ELR (cell line): ENCODE measurements at places on chromosomes 3 and 15.
A peak's percentile ranks its signal among the peaks of the same experiment; 100 is the strongest.

- no peak for DNase-seq
Measured at GRCh38 chr15:40427188-40427587, 13.6 kb upstream of the BAHD1 start.

DNA sequence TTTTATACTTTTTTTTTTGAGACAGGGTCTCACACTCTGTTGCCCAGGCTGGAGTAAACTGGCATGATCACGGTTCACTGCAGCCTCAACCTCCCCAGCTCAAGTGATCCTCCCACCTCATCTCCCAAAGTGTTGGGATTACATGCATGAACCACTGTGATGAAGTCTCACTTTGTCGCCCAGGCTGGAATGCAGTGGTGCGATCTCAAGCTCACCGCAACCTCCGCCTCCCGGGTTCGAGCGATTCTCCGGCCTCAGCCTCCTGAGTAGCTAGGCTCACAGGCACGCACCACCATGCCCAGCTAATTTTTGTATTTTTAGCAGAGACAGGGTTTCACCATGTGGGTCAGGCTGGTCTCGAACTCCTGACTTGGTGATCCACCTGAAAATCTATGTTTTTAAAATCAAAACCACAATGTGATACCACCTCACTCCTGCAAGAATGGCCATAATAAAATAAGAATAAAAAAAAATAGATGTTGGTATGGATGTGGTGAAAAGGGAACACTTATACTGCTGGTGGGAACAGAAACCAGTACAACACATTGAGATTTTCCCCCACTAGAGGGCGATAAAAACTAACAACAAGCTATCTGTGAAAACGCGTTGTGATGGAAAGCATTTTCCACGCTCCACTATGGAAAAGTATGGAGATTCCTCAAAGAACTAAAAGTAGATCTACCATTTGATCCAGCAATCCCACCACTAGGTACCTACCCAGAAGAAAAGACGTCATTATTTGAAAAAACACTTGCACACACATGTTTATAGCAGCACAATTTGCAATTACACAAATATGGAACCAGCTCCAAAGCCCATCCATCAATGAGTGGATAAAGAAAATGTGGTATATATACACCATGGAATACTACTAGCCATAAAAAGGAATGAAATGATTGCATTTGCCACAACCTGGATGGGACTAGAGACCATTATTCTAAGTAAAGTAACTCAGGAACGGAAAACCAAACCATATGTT lies 26.8 kb upstream of the OCA2 start:
- peak; percentile 67 for DNase-seq

DNA sequence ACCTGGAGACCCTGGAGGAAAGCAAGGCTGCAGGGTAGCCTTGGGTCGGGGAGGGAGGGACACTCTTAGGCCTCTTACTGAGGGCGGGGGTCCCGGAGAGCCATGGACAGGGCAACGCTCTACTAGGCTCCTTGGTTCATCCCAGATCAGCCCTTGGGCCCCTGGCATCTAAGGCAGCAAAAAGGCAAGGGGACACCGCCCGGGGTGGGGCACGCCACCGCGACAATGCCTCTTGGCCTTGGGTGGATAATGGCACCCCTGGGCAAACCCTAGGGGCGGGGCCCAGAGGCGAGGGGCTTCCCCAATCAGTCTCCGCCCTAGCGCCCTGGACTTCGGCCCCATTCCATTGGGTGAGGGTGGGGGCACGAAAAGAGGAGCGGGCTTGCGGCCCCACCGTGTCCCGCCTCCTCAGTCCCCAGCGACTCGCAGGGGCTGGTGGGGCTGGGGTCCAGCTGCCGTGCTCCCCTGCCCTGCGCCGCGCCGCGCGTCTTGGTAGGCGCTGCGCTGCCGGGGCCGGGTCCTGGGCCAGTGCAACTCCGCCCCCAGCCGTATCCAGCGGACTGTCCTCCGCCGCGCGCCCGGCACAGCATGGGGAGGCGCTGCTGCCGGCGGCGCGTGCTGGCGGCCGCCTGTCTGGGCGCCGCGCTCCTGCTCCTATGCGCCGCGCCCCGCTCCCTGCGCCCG lies at the start of gene CHST13:
CHST13 (plus strand) TSS at position 411 of the 684 bp plus-strand sequence; CDS start at position 589, 178 bp downstream.
- peak; percentile 39 for DNase-seq

GRCh38 chr15:70486451-70487386 lies 276.6 kb downstream of the UACA start:
- peak; percentile 86 for DNase-seq

DNA sequence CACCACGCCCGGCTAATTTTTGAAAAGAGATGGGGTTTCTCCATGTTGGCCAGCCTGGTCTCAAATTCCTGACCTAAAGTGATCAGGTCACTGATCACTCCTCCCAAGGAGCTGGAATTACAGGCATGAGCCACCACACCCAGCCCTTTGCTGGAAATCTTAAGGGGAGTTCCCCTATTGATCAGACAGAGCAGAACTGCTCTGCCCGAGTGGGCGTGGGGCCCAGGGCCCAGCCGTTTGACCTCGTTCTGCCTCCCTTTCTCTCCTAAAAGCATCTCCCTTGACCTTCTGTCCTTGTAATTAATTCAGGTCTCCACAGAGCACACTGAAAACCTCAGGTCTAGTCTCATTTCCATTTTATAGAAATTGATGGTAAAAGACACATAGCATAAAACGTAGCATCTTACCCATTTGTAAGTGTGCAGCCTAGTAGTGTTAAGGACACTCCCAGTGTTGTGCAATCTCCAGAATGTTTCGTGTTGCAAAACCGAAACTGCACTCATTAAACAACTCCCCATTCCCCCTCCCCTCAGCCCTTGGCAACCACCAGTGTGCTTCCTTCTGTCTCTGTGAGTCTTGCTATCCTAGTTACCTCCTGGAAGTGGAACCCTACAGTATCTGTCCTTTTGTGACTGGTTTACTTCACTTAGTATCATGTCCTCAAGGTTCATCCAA lies 89.3 kb downstream of the SLCO3A1 start:
- DNase-seq: peak; percentile 6

DNA sequence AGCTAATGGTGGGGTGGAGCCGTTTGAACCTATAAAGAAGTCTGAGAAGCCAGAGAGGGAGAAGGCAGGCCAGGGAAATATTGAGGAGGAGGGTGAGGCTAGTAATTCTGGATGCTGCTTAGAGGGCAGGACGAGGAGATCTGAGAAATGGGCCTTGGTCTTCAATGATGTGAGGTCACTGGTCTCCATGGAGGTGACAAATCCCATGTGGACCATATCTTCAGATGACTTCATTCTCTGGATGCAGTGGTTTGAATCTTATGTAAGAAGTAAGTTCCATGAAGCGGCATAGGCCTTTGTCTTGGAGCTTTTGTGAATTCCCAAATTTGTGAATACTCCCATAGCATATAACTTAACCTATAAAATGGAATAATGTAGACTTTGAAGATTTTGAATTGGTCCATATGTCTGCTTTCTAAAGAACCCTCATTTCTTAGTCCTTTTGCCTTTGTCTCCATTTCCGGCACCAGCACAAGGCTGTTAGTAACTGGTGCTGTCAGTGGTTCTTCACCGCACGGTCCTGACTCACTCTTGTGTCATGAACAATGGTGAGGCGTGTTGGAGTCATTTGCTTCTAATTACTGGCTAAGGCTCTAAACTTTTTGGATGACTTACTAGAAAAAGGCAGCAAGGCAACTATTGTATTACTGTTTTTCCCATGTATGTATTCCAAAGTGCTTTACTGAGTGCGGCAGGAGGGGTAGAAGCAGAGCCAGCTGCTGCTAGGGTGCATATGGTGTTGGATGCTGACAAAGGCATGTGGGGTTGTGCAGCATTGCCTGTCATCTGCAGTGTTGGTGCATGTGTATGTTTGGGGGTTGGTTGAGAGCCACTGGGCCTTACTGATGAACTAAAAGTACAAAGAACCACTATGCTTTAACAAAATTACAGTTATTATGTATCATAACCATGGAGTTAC lies 279.3 kb upstream of the C2CD4B start:
- DNase-seq: peak; percentile 95

DNA sequence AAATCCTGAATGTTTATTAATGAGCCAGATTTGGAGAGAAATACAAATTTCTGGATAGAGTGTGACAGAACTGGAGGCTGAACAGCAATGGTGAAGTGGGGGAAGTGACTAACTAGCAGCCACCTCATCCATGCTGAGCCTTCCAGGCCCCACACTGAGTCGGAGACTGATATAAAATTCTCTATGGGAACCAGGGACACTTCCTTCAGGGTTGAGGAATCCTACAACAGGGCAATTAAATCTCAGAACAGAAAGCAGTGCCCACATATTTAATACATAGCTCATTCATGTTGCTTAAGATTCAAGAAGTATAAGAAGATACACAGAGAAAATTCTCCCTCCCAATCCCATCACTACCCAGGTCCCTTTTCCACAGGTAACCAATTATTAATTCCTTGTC lies 49.3 kb downstream of the HACD2 start:
- DNase-seq: peak; percentile 82

GRCh38 chr3:15815696-15816095 lies 17.9 kb upstream of the ANKRD28 start:
- peak; percentile 81 for DNase-seq

- peak; percentile 71 for DNase-seq
Measured at GRCh38 chr15:68994149-68994548, 20.3 kb upstream of the NOX5 start.

GRCh38 chr3:151084893-151085226 lies 604 bp upstream of the MED12L start:
- no peak for DNase-seq

- DNase-seq: no peak
Measured at GRCh38 chr3:169264711-169265110, 398.8 kb downstream of the MECOM start.

- no peak for DNase-seq
Measured at GRCh38 chr3:183354325-183354831, 74.0 kb downstream of the MCF2L2 start.

DNA sequence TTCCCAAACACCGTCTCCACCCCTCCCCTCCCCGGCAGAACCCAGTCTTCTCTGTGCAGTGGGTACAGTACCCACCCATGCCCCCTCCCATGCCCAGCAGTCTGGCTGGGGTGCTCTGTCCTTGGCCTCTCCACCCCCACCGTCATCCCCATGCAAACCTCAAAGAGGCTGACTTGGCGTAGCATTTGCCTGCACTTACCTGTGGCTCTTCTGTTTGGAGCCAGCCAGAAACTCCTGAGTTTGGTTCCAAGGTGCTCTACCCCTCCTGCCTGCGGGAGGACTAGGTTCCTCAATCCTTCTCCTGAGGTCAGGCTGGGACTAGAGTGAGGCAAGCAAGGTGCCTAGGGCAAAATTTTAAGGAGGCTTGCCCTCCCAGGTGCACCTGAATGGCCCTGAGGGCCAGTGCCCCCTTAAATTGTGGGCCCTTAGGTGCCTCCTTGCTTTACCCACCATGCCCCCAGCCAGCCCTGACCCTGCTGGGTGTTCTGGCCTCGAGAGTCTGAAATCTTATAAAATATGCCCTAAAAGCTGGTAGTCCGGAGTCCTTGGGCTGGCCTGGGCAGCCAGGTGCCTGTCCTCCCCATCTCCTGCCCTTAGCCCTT lies 47.1 kb upstream of the C15orf39 start:
- DNase-seq: no peak

DNA sequence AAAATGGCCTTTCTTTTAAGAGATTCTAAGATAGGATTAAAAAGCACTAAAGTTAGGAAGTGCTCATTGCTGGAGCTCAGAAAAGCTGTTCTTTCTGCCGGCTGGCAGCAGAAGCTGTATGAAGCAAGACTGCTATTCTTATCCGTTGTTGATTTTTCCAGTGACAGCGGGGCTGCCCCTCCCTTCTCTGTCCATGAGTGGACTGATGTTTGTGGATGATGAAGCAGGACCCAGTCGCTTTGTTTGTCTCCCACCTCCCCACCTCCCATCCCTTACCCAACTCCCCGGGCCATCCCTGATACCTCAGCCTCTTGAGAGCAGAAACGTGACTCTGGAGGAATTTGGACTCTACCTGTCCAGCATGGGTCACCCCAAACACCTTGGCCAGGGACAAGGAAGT lies 10.3 kb upstream of the MUSTN1 start:
- DNase-seq: no peak

GRCh38 chr3:37386627-37387230 lies 212.3 kb upstream of the LRRFIP2 start:
- DNase-seq: no peak

DNA sequence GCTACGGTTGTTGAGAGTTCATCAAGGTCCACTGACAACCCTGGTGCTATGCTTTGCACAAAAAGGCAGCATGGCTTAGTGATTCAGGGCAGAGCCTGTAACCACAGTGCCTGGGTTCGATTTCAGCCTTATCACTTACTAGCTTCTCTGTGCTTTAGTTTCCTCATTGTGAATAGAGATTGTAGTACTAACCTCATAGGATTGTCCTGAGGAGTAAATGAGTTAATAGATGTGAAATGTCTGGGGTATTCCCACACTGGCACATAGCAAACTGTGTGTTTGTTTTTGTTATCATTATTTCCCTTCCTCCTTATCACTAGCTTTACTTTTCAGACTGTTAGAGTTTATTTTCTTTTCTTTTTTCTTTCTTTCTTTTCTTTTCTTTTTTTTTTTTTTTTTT lies 16.3 kb downstream of the CRTAP start:
- no peak for DNase-seq

DNA sequence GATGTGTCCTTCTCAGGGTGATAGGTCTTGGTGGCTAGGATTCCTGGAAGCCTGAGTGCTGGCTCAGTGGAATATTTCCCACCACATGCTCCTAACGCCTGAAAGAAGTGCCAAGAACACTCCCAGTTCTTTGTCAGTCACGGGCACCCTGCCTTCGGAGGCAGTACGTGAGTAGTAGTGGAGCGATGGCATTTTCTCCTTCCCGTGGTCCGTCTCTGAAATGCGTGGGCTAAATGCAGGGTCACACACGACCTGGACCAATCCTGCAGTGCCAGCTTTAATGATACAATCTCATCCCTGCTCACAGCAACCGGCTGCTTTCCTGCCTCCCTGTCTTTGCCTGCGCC lies 14.5 kb downstream of the H1-8 start:
- no peak for DNase-seq

- DNase-seq: no peak
Measured at GRCh38 chr3:171088496-171088895, 62.0 kb upstream of the SLC2A2 start.

DNA sequence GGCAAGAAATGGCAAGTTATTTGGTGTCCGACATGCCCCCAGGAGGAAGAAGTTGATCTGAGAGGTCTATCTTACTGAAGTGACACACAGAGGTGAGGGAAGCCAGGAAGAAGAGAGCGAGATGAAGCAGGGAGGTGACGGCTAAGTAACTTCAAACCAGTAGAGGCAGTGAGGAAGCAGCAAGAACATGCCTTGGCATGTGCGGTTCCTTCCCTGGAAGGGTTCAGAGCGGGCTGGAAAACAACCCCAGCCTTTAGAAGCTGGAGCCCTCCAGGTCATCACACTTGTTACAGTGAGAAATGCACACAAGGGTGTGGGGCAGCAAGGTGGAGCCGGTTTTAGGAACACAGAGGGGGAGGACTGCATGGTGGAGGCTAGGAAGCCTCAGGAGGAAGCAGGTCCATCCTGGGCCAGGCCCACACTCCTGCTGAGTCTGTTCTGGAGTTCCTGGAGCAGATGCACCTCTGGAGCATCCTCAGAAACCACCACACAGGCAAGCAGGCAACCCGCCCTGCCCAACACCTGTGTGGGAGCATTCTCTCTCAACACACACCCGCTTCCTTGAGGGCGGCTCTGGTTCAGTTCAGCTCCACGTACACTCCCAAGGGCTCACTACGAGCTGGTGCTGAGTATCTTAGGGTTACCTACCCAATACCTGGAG lies 47.1 kb downstream of the POC1A start:
- DNase-seq: no peak
